Sigmoid colon (tissue), 7 donors: ENCODE measurements at places on chromosomes 11 and 22. TPM values are rescaled to one million over a fixed set of nuclear protein-coding genes. Genes with fewer than 3 reads are reported as not detected.
A peak's percentile ranks its signal among the peaks of the same experiment; 100 is the strongest.

DNA sequence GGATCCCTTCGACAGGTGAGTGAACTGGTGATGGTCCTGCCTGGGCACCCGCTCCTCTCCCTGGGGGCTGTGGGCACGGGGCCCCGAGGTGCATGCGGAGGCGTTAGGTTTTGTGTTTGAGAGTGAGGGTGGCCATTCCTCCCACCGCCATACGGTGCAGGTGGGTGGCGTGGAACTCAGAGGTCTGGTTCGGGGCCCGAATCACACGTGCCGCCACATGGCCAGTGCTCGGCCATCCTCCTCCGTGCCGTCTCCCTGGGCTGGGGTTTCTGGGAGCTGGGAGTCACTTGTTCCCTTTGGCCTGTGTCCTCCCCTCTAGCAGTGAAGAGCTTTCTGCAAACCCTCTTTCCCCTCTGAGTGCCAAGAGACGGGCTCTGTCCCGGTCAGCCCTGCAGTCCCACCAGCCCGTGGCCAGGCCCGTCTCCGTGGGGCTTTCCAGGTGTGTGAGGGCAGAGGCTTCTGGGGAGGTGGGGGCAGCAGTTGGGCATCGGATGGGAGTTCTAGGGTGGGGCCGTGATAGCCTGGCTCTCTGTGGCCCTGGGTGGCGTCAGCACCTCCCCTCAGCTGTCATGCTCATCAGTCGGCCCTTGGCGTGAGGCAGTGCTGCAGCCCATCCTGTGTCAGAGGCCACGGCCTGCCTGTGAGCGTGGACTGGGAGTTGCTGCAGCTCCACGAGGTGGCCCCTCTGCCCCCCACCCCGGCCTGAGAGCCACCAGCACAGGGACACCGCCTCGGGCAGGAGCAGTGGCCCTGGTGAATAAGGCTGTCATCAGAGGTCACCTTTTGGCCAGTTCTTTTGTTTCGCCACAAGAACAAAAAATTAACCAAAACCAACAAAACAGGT, 10.2 kb downstream of the IRF7 start:
- DNase-seq = no peak

GRCh38 chr22:44329179-44329796, 16.5 kb upstream of the SHISAL1 start:
- peak; percentile 64 for DNase-seq

OR4A16 gene
- not detected for total RNA-seq

SCT gene
- not detected for total RNA-seq

GRCh38 chr11:7909585-7910285, 21.3 kb downstream of the OR10A6 start:
- no peak for DNase-seq

DNA sequence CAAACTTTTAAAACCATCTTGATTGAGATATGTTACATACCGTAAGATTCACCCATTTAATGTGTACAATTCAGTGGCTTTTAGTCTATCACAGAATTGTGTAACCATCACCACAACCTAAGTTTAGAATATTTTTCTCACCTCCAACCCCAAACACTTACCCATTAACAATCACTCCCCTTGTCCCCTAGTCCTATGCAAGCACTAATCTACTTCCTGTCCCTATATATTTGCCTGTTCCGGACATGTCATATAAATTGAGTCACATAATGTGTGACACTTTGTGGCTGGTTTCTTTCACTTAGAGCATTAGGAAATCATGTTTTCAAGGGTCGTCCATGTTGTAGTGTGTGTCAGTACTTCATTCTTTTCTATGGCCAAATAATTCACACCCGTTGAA, 38.8 kb downstream of the RASSF10 start:
- DNase-seq = no peak

APOL1 gene
- 15.0 TPM for total RNA-seq

KDM4E gene
- not detected for total RNA-seq

DNA sequence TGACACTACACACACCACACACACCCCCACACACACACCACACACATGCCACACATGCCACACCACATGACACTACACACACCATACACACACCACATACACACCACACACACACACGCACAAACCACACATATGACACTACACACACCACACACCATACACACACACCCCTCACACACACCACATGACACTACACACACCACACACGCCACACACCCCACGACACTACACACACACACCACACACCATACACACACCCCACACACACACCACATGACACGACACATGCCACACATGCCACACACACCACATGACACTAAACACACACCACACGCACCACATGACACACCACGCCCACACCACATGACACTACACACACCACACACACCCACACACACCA, 101.8 kb upstream of the ASPHD2 start:
- DNase-seq = no peak

DNA sequence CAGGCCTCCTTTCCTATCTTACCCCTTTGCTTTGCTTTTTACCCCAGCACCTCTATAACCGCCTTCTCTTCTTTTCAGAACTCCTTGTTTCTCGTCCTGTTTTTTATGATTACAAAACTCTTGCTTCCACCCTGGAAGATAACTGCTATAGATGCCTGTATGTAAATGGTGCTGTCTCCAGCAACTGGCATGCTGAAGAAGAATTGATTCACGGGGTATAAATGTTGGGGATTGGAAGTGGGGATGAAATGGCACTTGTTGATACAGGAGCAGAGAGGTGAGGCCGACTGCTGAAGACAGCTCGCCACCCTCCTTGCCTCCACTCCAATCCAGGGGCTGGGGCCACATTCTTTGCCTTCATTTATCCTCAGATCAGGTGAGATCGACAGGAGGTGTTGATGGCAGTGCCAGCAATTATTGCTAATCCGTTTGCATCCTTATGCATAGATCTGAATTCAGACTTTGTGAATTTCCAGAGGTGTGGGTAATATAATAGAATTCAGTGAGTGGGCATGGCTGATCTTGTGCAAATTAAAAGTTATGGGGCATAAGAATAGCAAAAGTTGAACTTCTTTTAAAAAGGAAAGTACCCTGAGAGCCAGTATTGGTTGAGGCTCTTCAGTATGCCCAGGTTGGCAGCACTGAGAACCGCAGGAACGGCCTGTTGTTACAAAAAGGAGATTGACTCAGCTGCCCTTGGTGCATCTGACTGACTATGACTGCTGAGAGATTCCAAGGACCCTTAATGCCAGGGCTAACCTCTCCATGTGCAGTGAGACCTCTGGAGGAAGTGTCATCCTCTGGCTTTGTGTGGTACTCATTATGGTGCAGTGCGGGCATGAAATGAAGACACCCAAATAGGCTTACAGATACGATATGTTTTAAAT, 5.3 kb downstream of the NEAT1 start:
- peak; percentile 70 for DNase-seq

DNA sequence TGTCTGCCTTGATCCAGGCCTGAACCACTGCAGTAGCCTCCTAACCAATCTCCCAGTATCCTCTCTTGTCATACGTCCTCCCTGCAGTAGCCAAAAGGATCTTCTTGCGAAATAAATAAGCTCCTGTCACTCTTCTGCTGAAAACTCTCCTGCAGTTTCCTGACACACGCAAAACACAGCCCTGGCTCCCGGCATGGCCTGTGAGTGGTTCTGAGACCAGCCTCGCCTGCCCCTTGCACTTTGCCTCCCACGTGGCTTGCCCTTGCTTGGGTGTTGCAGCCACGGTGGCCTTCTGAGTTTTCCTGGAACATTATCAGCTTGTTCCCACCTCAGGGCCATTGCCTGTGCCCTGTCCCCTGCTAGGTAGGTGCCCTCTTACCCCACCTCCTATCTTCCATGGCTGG, 7.2 kb downstream of the ZC3H7B start:
- DNase-seq = no peak

CACNA1I gene
- total RNA-seq = 0.16 TPM

DNA sequence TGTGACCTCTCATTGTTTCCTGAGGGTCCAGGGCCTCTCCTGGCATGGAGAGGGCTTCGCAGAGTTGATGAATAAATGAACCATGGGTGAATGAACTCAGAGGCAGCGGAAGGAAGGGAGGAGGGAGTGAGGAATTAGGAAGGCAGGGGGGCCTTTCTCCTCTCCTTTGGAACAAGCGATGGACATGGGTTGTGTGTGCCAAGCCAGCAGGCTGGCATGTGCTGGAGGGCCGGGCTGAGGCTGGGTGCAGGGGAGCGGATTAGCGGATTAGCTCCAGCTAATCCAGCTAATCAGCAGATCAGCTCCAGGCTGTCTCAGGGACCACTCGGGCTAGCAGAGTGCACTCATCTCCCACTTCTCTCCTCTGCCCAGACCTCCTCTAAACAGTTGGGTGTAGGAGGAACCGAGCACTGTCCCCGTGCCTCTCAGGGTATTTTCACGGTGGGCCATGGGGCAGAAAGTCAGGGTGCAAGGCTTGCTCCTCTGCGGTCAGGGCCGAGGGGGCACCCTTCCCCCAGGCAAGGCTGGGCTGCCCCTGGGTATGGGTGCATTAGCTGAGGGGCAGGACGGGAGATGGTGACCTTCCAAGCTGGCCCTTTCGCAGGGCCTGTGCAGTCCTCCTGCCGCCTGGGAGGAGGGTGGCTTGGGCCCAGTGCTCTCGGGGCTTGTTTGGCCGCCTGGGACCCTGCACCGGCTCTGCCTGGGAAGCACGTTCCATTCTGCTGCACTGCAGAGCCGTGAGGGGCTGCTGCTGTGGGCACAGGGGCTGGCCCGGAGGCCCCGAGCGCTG, 120.3 kb upstream of the B3GAT1 start:
- peak; percentile 57 for DNase-seq

RAB3IL1 gene
- total RNA-seq = 23.7 TPM

- no peak for DNase-seq
These were observed 52.4 kb downstream of the LRRC74B start for GRCh38 chr22:21098099-21098671.

C1QTNF4 gene
- 6.1 TPM for total RNA-seq

- no peak for DNase-seq
These were observed 2.8 kb downstream of the SLC7A4 start for GRCh38 chr22:21029486-21030025.
